Glutamatergic neuron (in vitro differentiated cells): ENCODE measurements at places on chromosomes 5 and 9.

GRCh38 chr9:37311938-37312708, 110.4 kb upstream of the GRHPR start:
- H3K27me3 ChIP-seq, result no peaks in the 10 kb centered on the region
- H3K4me3 ChIP-seq, result no peak overlapping the region
- no peak for DNase-seq
- no peaks in the 10 kb centered on the region for H3K36me3 ChIP-seq
- H3K27ac ChIP-seq, result no peak overlapping the region

DNA sequence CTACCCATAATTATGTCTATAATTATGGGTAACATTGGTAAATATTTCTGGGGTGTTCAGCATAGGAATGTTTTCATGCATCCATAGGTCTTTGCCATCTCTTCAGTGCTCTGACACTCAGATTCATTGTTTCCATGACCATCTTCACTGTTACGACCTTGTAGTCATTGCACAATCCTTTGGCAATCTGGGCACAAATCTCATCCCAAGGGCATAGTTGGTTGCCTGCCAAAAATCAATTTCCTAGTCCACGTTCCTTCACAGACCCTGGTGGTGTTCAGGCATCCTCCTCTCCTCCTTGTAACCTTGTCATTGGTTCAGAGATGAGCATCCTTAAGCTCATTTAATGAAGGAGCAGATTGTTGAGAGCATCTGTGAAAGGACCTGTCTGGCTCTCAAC, 1400.7 kb downstream of the CDH12 start:
- no peaks in the 10 kb centered on the region for H3K27me3 ChIP-seq
- no peaks in the 10 kb centered on the region for H3K36me3 ChIP-seq
- no peak overlapping the region for H3K4me3 ChIP-seq
- H3K27ac ChIP-seq, result no peak overlapping the region
- no peaks in the 10 kb centered on the region for H3K4me1 ChIP-seq

GRCh38 chr9:93682155-93682968, 106.0 kb downstream of the PHF2 start:
- H3K4me1 ChIP-seq, result peaks cover 2% of the 10 kb centered on the region
- peak; percentile 88 for DNase-seq
- H3K27me3 ChIP-seq, result peaks cover 2% of the 10 kb centered on the region
- no peak overlapping the region for H3K27ac ChIP-seq

DNA sequence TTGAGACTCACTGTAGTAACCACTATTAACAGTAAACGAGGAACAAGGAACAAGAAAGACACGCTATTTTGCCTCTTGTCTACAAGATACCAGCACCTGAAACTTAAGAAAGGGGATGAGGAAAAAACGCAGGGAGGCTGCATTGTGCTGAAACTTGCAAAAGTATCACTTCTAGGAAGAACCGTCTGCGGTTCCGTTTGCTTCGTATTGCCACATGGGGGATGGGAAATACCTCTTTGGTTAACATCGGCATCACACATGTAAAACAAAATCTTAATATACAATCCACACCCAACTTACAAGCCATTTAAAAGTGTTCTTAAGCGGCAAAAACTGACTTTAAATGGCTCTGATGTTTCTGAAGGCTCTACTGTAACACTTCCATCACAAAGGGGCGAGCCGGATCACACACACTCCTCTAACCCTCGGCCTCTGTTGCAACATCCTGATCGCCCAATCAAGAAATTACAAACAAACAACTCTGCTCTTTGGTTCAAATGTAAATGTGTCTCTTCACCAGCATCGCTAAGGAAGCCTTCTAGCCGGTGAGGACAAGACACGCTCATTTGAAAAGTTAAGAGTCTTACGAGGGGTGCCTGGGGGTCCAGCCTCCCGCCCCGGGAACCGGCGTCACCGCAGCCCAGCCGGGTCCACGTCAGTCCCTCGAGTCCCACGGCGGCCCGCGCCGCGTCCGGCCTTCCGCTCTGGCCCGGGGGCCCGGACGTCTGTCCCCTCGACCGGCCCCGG, 621 bp downstream of the SEC16A start:
- peak overlapping the region; percentile 95 for H3K4me3 ChIP-seq
- peaks cover 2% of the 10 kb centered on the region for H3K27me3 ChIP-seq
- peak overlapping the region; percentile 81 for H3K27ac ChIP-seq
- no peak for DNase-seq

DNA sequence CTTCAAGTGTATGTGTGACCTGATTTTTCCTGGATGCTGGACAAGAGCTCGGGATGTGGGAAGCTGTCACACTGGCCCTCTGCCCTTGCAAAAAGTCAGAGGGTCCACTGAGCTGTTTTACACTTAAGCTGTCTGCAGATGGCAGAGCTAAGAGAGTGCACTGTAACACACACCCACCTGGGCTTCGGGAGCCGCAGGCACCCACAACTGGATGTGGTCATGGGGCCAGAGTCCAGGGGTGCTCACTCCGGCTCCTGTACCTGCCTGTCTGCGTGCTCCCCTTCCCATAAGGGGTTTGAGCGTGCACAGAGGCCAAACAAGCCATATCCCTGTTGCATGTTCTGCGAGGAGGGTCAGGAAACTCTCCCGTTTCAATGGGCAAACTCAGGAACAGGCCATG, 82.5 kb downstream of the LRRC70 start:
- no peak overlapping the region for H3K4me3 ChIP-seq
- no peak overlapping the region for H3K27ac ChIP-seq
- no peak for DNase-seq
- H3K4me1 ChIP-seq, result no peaks in the 10 kb centered on the region

DNA sequence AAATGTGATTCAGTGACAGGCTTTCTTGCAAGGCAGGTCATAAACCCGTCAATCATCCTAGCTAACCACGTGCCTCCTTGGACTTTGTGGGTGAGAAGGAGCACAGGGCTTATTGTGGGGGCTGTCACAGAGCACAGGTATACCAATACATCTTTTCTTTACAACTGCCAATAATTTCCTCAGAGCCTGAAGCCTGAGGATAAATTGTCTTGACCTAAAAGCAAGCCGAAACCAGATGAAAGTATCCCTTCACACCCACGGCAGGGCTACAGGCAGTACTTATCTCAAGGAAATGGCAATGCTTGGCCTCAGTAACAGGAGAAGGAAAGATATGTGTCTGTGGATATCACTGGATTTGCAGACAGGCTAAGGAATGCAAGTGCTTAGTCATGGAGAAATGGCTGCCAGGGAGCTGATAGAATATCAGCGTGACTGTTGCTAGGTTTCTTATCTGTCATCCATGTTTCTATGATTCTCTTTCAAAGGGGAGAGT, 90.3 kb upstream of the ZNF366 start:
- H3K27me3 ChIP-seq, result peaks cover 2% of the 10 kb centered on the region
- no peak for DNase-seq
- H3K36me3 ChIP-seq, result peaks cover 9% of the 10 kb centered on the region
- H3K27ac ChIP-seq, result no peak overlapping the region
- peaks cover 17% of the 10 kb centered on the region for H3K4me1 ChIP-seq

DNA sequence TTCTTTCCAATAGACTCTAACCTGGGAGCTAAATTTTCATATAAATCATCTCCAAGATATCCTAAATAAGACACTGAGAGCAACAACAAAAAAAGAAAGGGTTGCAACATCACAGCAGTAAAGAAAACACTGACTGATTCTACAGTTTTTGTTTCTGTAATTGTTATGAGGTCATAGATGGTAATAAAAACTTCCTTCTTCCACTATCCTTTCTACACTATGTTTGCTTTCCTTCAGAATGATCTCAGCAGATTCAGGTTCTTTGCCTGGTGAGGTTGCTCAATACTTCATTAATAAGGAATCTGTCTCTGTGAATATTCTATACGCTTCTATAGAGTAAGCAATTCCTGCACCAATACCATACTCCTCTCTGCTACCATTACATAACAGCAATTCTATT, 835.6 kb upstream of the GRAMD2B start:
- H3K4me3 ChIP-seq, result no peak overlapping the region
- H3K4me1 ChIP-seq, result no peaks in the 10 kb centered on the region
- no peak overlapping the region for H3K27ac ChIP-seq
- peaks cover 3% of the 10 kb centered on the region for H3K27me3 ChIP-seq
- no peaks in the 10 kb centered on the region for H3K36me3 ChIP-seq
